ENCODE measurements at places on chromosomes 2 and 18.

GRCh38 chr18:37709740-37710139 is 144.1 kb upstream of the CELF4 start:
- no peak for DNase-seq

- no peak for DNase-seq
Observed at GRCh38 chr2:217247476-217247875, 387.6 kb upstream of the TNP1 start.

- no peak for DNase-seq
Observed at GRCh38 chr2:18825838-18826237, 236.5 kb upstream of the NT5C1B start.

- peak; percentile 68 for DNase-seq
Observed at GRCh38 chr2:73385504-73386341, at the start of gene ALMS1. ALMS1 (plus strand) TSS chr2:73385836; CDS start chr2:73385869, 33 bp downstream.

DNA sequence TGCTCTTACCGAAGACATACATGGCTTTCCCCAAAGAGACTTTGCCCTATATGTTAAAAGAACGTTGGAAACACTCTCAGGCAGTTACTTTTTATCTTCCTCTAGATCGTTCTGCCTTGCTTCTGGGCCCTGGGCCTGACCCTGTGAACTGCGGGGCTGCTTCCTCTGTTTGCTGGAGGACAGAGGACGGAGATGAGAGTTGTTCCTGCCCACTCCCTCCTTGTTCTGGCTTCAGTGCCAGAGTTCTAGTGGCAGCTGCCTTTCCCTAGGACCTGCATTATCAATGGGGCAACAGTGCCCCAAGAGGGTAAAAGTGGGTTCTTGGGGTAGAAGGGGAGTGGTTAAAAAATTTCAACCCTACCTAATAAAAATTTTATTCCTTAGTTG is 6.5 kb upstream of the FN1 start:
- DNase-seq, result no peak

DNA sequence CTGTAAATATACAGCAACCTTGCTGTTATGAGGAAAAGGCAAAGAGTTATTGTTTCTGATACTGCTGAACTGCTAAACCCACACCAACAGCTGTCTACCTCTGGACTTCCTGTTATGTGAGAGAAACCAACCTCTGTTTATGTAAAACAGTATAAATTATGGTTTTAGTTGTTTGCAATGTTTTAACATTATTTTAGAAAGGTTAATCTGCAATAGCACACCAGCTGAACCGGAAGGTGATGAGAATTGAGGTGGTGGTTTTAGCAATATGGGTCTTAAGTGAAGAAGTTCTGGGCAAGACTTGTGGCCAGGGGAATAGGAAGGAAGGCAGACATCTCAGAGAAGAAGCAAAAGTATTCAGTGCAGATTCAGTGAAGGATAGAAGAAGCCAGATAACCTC is 237.8 kb downstream of the PLCL1 start:
- no peak for DNase-seq

DNA sequence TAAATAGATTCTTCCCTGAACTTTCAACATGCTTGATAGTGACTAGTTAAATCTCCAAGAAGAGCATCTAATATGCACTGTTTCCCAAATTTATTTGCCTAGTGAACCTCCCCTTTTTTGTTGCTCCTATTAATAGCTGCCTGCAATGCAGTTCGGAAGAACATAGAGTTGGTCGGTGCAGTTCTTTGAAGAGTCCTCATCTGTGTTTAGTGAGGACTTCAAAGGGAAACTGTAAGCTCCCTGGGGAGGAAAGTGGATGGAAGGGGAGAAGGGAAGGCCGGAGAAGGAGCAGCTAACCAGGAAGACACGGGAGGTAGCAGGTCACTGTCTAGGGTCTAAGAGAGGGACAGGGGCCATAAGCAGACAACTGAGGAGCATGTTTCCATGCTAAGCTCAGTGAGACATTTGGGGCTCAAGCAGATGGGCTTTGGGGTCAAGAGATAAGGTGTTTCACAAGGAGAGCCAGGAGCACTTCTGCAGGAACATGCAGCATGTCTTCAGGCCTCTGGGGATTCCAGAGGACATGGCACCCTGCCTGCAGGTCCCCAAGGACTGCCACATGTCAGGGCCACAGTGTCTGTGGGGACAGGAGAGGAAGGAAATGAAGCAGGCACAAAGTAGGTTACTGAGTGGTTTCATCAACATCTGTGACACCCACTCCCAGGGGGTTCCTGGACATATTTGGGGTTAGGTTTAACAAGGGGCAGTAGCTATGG is 48.7 kb upstream of the ANXA4 start:
- DNase-seq, result no peak

GRCh38 chr2:178403671-178404306 is 47.2 kb downstream of the PRKRA start:
- no peak for DNase-seq

- DNase-seq, result no peak
Observed at GRCh38 chr18:31575515-31576257, 16.0 kb upstream of the TTR start.

DNA sequence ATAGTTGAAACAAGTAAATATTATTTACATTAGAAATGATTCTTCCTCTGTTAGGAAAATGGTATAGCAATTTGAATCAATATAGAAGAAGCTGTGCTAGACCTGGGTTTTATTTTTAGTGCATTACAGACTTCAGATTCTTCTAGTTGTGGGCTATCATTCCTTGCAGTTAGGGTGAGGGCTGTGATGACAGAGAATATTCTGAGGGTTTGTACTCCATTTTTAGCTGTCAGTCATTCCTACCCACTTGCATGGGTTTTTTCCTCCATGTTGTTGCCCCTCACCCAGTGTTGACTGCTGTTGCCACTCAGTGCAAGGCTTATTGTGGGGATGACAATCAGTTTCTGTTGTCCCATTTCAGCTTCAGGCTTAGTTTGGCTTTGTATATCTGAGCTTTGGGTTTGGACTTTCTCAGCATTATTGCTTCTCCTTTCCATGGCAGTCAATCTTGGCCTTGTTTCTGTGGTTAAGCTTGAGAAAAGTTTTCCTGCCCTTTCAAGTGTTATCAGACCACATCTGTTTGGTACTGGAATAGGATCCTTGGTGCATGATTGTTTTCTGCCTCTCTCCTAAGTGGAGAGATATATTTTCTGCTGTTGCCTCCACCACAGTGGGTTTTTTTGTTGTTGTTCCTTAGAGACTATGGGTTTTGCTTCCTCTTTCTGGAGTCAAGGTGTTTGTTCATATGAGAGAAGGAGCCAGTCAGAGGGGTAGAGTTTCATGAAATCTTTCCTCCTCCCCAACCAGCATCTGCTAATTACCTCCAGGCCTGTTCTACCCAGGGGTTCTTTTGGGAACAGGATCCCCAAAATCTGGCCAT is 312.7 kb upstream of the CWC22 start:
- no peak for DNase-seq

GRCh38 chr18:8286303-8286702 is 322.9 kb upstream of the RAB12 start:
- DNase-seq, result no peak

GRCh38 chr18:63624863-63625262 is 19.2 kb downstream of the SERPINB4 start:
- DNase-seq, result no peak

DNA sequence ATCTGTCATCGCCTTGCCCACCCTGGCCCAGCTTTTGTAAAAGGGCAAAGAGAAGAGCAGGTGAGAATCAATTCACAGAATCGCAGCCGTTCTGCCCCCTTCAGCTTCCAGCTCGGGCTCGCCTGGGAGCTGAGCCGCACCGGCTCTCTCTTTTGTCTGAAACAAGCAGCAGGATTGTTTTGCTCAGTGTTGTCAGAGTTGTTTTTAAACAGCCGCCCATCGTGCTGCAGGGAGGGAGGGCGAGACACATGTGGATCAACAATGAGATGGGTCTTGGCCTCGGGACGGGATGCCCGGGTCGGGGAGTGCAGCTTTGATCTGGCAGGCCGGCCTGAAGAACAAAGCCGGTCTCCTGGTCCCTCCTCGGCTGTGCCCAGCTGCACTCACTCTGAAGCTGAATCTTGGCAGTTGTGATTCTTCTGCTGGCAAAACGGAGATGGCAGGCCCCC is 39.7 kb upstream of the HDAC4 start:
- DNase-seq, result no peak

DNA sequence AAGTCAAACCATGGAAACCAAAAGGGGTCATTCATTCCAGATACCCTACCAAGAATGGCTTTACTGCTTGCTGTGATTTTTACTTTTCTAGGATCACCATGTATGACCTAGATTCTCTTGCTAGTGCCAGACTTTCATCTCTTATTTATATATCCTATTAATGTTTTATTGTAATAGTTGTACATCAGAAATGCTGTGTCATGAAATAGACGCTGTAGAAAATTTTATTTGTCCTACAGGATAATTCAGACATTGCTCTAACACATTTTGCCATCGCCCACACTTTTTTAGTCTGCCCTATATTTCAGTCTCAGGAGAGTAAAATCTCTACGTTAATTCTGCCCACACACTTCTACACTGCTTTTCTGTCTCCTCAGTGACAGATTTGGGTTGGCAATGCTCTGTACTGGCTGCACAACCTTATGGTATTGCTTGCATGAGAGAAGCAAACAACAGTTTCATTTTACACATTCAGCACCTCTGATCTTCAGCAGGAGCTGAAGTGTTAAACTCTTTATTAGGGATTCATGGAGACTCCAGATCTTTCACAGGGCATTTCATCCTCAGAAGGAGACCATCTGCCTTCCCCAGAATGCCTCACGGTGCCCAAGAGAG is 871.8 kb upstream of the CHAC2 start:
- DNase-seq, result no peak

DNA sequence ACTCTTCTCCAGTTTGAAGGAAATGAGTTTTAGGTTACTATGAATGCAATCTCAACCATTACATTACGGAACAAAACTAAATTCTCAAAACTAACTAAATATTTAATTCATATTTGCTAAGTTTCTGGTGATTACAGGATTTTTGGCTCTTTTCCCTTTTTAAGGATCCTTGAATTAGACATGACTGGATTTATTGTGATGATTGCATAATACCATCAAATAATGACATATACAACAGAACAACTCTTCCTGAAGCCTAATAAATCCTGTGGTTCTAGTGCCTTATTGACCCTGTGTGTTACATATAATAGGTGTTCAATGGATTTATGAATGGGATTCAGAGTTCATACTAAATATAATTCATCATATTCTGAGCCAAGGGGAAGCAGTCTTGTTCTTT is 90.5 kb downstream of the WDR7 start:
- no peak for DNase-seq

GRCh38 chr18:49728542-49728941 is 84.8 kb downstream of the ACAA2 start:
- DNase-seq, result no peak

GRCh38 chr2:15383695-15384350 is 177.3 kb downstream of the NBAS start:
- DNase-seq, result no peak

DNA sequence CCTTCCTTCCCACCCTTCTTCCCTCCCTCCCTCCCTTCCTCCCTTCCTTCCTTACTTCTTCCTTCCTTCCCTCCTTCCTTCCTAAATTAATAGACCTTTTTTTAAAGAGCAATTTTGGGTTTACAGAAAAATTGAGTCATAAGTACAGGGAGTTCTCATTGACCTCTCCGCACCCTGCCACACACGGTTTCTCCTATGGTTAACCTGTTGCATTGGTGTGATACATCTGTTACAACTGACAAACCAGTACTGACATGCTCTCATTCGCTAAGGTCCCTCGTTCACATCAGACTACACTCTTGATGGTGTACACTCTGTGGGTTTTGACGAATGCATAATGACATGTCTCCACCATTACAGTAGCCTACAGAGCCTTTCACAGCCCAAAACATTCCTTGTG is 11.6 kb upstream of the SDC1 start:
- no peak for DNase-seq

GRCh38 chr2:133082034-133082433 is 412.0 kb upstream of the LYPD1 start:
- DNase-seq, result no peak

DNA sequence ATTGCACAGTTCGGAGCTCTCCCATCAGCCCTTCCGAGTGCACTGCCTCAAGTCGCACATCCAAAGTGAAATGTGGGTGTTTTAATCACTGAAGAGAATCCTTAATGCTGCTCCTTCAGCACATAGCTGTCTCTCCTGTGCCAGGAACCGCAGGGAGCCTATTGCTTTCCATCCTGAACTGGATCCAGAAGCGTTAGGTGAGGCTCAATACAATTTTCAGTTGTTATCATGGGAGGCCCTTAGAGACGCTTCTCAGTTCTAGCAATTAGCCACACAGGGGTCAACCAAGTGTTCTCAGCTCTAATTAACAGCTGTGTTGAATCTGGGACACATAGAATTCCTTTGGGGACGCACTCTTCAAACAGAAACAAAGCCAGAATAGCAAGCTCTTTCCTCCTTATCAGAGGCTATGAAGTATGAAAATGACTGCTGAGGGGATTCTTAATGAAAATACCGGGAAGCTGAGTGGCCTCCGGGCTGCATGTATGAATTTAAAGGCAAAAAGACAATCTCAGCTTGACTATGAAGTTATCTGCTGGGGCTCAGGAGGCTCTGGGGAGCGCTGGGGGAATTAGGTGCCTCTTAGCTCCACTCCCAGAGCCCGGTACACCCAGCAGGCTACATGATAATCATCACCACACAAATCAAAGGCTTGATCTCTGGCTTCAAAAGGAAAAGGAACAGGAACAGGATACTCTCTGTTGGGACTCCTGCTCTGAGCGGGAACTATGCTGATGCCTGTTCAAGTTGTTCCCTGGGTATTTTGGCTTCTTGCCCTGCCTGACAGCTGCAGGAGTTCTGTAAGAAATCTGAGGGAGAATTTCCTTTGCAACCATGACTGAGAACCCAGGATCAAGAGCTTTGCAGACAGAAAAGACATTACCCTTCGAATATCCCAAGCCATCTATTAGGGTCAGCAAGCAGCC is 55.4 kb upstream of the NCOA1 start:
- DNase-seq, result no peak

DNA sequence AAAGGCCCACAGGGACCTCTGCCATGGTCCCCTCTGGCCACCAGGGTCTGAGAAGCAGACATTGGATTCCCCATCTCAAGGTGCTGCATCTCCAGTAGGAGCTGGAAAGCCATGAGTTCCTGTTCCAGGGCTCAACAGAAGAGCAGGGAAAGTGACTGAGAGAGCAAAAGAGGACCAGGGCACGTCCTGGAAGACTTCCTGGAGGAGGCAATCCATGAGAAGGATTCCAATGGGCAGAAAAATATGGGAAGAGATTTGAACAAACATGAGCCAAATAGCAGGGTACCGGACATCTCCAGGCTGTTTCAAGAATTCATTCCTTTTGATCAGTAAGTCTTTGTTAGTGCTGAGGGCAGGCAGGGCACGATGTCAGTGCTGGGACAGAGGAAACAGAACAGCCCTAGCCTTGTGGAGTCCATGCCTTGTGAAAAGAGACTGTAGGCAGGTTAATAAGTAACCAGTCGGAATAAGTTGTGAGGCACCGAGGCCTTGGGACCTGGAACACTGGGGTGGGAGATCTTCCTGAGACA is 72.8 kb upstream of the TWIST2 start:
- no peak for DNase-seq

- DNase-seq, result no peak
Observed at GRCh38 chr18:5298156-5298852, 2.8 kb upstream of the ZBTB14 start.

GRCh38 chr2:179049546-179050311 is at the start of gene CCDC141:
CCDC141 (minus strand) TSS chr2:179050137; CDS start chr2:179049941, 196 bp downstream.
- DNase-seq, result peak; percentile 5

Measured in stimulated activated CD4-positive, alpha-beta T cell treated with anti-CD3 and anti-CD28 coated beads, TNF-alpha, amount 100 ng/mL, for 1 hour (primary cell).